ENCODE measurements at places on chromosomes 4 and X. TPM values are rescaled to one million over a fixed set of nuclear protein-coding genes. Genes with fewer than 3 reads are reported as not detected.
A peak's percentile ranks its signal among the peaks of the same experiment; 100 is the strongest.

The PNMA5 gene
- total RNA-seq, result not detected

- H3K27me3 ChIP-seq, result no peaks in the 10 kb centered on the region
- peaks cover 9% of the 10 kb centered on the region for H3K4me1 ChIP-seq
- no peak overlapping the region for H3K4me3 ChIP-seq
- DNase-seq, result peak; percentile 68
- H3K36me3 ChIP-seq, result no peaks in the 10 kb centered on the region
These were observed 160.5 kb downstream of the TBX22 start for GRCh38 chrX:80174925-80175574.

The UGT8 gene
- 1.8 TPM for total RNA-seq

The CT45A5 gene
- not detected for total RNA-seq

- no peaks in the 10 kb centered on the region for H3K27me3 ChIP-seq
- no peak overlapping the region for H3K4me3 ChIP-seq
- no peak overlapping the region for H3K27ac ChIP-seq
- no peaks in the 10 kb centered on the region for H3K4me1 ChIP-seq
These were observed 39.0 kb downstream of the ENPEP start for GRCh38 chr4:110514889-110515479.

DNA sequence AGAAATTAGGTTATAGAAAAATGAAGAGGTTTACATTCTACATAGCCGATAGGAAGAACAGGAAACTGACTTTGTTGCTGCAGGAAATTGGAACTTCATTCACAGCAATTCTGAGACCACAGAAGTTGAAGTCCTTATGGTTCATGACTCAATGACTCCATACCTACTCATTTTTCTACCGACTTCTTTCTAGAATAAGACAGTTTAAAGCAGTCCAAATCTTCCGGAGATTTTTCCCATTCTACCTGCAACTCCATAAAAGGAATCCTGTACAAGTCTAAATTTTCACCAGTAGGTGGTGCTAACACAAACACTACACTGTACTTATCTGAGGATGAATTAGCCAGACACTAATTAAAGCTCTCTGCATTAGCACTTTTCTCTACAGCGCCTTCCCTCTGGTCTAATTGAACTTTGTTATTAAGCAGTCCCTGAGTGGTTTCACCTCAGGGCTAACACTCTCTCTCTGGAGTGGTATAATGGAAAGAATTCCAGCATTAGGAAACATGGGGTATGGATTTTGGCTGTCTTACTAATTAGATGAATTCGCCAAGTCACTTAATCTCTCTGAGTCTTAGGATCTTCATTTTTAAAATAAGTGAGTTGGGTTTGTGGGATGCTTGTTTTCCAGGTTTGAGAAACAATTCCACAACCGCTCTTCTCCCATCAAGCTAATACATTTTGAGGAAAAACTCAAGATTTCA, 167.9 kb downstream of the SMIM20 start:
- no peaks in the 10 kb centered on the region for H3K27me3 ChIP-seq
- no peak overlapping the region for H3K4me3 ChIP-seq
- H3K27ac ChIP-seq, result no peak overlapping the region
